ENCODE measurements at places on chromosomes 2 and 18. TPM values are rescaled to one million over a fixed set of nuclear protein-coding genes. Genes with fewer than 3 reads are reported as not detected.

Gene C1QL2
- not detected for polyA plus RNA-seq

DNA sequence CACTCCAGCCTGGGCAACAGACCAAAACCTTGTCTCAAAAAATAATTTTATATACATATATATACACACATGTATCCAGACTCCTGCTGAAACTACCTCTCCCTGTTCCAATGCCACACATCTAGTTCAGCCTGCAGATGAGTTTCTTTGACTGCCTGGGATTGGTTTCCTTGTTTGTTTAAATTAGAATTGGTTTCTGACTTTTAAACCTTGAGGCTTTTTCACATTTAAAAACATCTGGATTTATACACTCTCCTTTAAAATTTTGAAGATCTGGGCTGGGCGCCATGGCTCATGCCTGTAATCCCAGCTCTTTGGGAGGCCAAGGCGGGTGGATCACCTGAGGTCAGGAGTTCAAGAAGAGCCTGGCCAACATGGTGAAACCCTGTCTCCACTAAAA, 21.8 kb upstream of the CXCR1 start:
- H3K27me3 ChIP-seq = no peaks in the 10 kb centered on the region
- H3K4me3 ChIP-seq = no peak overlapping the region
- H3K36me3 ChIP-seq = no peaks in the 10 kb centered on the region
- no peak overlapping the region for H3K27ac ChIP-seq
- peaks cover 37% of the 10 kb centered on the region for H3K4me1 ChIP-seq

DNA sequence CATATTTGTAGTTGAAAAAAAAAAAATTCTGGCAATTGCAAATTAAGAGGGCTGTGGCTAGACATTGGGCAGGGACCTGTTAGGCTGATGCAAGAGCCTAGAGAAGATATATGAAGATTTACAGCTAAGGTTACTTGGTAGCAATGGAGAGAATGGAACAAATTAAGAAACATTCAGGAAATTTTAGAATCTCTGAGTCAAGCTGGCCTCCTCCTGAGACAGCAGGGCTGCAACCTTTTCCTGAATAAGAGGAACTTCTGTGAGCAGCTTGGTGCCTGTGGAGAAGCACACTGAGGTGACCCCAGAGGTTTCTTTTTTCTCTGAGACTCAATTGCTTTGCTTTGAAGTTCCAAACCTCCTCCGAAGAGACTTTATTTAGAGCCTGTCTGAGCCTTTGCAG, 118.6 kb upstream of the LRATD1 start:
- H3K27me3 ChIP-seq = no peaks in the 10 kb centered on the region
- no peak overlapping the region for H3K4me3 ChIP-seq
- no peak overlapping the region for H3K27ac ChIP-seq
- H3K36me3 ChIP-seq = no peaks in the 10 kb centered on the region

DNA sequence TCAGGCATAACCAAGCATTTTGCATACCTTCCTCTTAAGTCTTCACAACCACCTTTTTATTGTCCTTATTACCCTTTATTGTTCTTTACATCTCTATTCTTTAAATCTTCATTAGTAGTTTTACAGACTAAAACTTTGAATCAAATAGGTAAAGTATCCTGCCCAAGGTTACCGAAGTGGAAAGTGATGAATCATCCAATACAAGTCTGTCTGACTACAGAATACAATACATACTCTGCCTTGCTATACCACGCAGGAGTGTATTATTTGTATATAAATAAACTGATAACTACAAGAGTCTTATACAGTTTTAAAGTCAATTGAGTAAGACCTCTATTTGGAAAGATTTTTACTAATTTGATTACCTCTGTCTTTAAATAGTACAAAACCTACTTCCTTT, 196.0 kb downstream of the ZEB2 start:
- DNase-seq = no peak
- H3K36me3 ChIP-seq = no peaks in the 10 kb centered on the region
- H3K27me3 ChIP-seq = no peaks in the 10 kb centered on the region
- peaks cover 5% of the 10 kb centered on the region for H3K4me1 ChIP-seq
- no peak overlapping the region for H3K4me3 ChIP-seq

GRCh38 chr2:39381653-39382052, 55.4 kb downstream of the MAP4K3 start:
- no peaks in the 10 kb centered on the region for H3K36me3 ChIP-seq
- H3K4me1 ChIP-seq = peaks cover 66% of the 10 kb centered on the region
- no peak overlapping the region for H3K4me3 ChIP-seq
- no peaks in the 10 kb centered on the region for H3K27me3 ChIP-seq

All from stomach (tissue), 19 donors.